ENCODE measurements at places on chromosomes 1 and 21. TPM values are rescaled to one million over a fixed set of nuclear protein-coding genes. Genes with fewer than 3 reads are reported as not detected.

CD160 gene
- total RNA-seq: not detected

RAP1GAP gene
- 0.97 TPM for total RNA-seq

LCE1E gene
- not detected for total RNA-seq

SPATA21 gene
- total RNA-seq: not detected

MYCL gene
- 0.32 TPM for total RNA-seq

RNPC3 gene
- total RNA-seq: 4.4 TPM

- no peak for DNase-seq
Observed at GRCh38 chr1:229896306-229896705, 170.7 kb upstream of the GALNT2 start.

GRCh38 chr1:87812871-87813577, 484.3 kb downstream of the LMO4 start:
- no peak for DNase-seq

GRCh38 chr1:60908159-60908558, 174.2 kb upstream of the NFIA start:
- DNase-seq: no peak

- peak; percentile 95 for DNase-seq
Observed at GRCh38 chr1:214660900-214661299, 57.9 kb downstream of the CENPF start.

GRCh38 chr1:31033598-31033997, 31.9 kb downstream of the PUM1 start:
- no peak for DNase-seq

DNA sequence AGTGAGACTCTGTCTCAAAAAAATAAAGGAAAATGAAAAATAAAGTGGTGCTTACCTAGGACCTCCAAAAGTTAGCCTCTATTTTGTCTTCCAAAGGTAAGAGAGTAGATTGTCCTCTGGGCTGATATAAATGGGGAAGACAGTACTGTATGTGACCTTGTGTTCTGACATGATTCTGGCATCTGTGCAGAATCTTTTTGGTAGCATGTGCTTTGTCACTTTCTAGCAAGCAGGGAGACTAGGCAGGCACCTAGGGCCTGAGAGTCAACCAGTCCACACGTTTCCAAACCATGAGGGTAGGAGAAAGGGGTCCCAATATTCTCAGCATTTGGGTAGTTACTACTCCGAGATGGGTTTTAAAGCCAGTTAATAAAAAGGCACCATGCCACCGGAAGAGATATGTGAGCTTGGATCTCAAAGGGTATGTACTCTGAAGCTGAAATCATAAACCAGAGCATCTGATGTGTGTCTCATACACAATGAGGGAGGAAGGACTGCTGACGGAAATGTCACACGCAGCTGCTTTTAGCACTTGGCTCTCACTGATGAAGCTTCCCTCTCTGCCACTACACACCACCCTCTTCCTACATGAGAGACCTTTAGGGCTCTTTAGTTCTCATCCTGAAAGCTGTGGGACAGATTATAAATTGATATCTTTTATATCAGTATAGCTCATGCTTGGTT, 27.0 kb upstream of the SLC16A1 start:
- no peak for DNase-seq

DNA sequence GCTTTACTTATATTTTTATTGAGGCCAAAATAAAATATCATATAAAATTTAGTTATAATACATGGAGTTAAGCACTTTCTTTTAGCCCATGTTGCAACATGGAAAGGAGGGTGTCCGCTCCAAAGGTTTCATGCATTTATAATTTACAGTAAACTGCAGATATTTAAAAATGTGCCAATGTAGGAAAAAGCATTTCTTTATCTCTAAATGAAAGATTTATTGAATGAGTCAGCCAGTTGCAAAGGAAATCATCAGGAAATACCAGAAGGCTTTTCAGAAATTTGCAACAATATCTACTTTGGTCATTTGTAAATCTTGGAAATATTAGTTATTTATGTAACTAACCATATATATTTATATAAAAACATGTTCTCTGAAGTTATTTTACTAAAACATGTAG, 12.1 kb downstream of the ATP6V1G3 start:
- DNase-seq: peak; percentile 65

DNA sequence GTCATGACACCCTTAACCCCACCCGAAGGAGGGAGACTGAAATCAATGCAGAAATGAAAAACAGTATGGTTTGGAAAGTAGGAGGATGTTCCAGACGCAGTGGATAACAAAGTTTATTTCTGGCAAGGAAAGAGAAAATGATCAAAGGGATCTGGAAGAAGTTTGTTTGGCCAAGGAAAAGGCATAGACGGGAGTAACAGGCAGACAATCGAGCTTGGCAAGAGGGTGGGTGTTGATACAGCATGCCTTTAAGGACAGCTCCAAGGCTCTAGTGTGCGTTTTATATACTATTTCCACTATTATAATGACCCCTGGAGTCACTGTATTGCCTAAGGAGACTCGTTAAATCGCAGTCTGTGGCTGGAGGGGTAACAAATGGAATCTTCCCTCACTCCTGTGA, 303.7 kb upstream of the RUNX1 start:
- DNase-seq: no peak

DNA sequence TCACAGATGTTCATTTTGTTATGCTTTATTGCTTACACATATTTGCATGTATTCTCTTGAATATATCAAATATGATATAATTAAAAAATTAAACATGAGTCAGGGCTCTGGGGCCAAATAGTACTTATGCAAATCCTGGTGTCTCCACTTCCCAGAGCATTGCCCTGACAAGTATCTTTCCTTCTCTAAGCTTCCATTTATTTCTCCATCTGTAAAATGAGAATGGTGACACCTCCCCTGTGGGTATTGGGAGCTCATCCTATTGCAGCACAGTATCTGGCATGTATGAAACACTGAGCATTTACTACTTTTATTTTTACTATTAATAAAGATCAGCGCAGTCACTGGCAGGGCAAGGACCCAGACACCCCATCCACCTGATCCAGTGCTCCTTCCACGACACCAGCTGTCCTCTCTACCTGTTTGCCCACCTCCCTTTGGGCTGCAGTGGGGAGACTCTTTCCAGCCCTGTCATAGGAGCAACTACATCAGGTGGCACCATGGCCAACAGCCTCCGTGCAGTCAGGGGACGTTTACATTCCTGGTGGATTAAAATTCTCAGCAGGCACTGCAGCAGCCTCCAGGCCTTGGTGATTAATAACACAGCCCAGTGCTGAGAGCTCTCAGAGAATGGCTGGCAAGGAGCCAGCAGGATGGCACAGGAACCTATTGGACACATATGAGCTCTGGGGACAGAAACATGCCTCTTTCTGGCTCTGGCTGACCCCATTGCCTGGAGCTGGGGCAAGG, 113.0 kb downstream of the DMRTB1 start:
- DNase-seq: peak; percentile 82

DNA sequence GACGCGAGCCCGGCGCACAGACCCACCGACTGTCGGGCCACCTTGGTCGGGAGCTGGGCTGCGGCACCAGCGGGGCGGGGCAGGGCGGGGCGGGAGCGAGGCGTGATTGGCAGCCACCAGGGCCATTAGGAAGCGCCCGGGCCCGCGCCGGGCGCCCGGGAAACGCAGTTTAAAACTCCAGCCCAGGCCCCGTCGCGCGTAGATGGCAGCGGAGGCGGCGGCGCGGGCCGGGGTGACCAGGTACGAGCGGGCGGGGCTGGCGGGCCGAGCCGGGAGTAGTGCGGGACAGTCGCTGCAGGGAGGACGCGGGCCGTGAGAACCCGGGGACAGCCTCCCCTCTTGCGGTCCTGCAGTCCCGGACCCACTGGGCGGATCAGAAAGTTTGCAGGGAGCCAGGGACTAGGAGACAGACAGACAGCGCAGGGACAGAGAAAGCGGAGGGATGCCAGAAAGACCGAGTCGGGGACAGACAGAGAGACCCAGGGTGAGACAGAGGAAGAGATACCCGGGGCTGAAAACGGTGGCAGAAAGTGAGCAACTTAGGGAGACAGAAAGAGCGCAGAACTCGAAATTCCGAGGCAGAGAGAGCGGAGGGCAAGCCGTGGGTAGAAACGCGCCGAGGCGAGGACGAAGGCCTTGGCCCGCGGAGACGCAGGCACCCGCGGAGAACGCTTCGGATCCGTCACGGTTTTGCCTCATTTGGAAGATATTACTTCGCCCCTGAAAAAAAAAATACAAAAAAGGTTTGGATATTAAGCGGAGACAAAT, at the start of gene DMBX1:
Gene DMBX1, plus strand, starts transcription at position 199 of the 768 bp plus-strand sequence. CDS start 17,175 bp downstream, outside the sequence.
- DNase-seq: peak; percentile 58

GRCh38 chr1:37486680-37487618, 12.6 kb downstream of the ZC3H12A start:
- DNase-seq: peak; percentile 86

DNA sequence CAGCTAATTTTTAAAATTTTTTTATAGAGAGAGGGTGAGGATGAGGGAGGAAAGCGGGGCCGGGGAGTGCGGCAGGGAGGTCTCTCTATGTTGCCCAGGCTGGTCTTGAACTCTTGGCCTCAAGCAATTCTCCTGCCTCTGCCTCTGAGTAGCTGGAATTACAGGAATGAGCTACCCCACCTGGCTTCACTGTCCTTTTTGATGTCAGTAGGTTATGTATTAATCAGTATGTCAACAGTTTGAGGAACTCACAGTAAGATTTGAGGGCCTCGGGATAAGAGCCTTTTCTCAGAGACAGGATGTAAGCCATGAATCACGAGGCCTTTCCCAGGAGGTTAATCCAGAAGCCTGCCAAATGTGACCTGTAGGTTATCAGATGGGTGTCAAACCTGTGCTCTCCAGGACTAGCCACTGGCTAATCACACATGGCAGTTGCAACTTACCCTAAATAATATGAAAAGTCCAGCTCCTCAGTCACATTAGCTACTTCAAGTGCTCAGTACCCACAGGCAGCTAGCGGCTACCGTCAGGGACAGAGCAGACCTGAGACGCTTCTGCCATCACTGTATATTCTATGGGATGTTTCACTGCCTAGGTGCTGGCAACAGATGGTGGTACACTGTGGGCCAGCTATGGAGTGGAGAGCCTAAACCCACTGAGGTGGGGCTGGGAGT, 33.1 kb downstream of the TRIM67 start:
- no peak for DNase-seq

GRCh38 chr1:77015748-77016341, 148.6 kb downstream of the ST6GALNAC5 start:
- no peak for DNase-seq

- no peak for DNase-seq
Observed at GRCh38 chr21:36704958-36705678, 6.2 kb downstream of the SIM2 start.

DNA sequence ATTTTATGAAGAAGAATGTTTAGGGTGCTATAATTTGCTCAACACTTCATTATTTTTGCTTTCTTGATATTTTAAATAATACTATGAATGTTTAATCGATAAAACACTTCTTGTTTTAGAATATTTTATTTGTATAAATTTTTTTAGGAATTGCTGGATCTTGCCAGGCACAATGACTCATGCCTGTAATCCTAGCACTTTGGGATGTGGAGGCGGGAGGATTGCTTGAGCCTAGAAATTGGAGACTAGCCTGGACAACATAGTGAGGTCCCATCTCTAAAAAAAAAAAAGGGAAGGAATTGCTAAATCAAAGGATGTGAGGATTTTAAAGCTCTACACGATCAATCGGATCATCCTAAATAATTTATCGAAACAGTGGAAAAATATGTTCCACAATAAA, 17.6 kb downstream of the RNF11 start:
- peak; percentile 25 for DNase-seq

DNA sequence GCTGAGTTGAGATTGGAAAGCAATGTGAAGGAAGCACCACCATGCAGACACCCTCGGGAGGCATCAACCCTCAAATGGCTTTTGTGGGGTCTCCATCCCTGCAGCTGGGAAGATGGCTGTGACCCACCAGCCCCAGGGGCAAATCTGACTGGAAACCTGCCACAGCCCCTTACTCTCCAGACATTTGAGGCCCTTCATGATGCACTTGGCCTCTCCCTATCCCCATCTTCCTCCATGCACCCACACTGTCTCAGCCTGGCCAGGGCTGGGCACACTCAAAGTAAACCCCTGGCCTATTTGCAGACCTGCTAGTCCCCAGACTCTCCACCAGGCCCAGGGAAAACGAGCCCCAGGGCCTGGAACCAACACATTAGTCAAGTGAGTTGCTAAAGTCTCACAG, 205.2 kb downstream of the MATN1 start:
- DNase-seq: no peak

All from GM23248 (cell line).